ENCODE measurements at places on chromosomes 5 and 9.

- DNase-seq, result no peak
Observed at GRCh38 chr5:78879516-78879915, 105.6 kb downstream of the ARSB start.

GRCh38 chr5:1351156-1351555, 6.3 kb upstream of the CLPTM1L start:
- DNase-seq, result no peak

DNA sequence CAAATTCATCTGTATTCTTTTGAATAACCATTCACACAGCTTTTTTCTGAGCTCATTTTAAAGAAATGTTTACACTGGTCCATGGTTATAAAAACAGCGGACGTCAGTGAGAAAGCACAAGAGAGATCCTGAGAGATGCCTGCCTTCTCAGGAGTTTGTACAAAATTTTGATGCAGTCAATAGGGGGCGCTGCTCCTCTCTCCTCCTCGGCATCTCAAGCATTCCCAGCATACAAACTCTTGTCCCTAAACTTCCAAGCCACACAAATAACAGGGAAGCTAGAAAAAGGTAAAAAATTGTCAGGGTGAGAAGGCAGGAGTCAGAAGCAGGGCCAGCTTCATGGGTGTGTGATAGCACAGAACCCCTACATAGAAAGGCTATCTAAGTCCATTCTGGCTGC, 11.2 kb upstream of the CCDC152 start:
- DNase-seq, result no peak

GRCh38 chr9:121607434-121608167, 43.8 kb upstream of the DAB2IP start:
- DNase-seq, result peak; percentile 43

DNA sequence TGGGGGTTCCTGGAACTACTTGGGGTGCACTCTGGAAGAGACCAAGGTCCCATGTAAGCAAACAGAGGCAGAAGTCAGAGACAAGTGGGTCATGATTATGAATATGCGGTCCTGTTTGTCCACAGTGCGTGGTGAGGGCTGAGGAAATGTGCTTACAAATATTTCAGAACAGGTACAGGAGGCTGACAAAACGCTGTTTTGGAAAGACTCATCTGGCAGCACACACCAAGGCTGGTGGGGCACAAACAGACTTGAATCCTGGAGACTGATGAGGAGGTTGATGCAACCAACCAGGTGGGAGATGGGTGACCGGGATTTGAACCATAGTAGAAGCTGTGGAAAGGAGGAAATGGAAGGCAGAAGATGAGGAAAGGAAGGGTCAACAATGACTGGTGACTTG, 83.8 kb downstream of the ADRB2 start:
- no peak for DNase-seq

GRCh38 chr9:94672811-94673487, 33.6 kb upstream of the FBP1 start:
- DNase-seq, result peak; percentile 77

GRCh38 chr9:83304686-83305085, 233.5 kb downstream of the FRMD3 start:
- peak; percentile 58 for DNase-seq

GRCh38 chr9:112861638-112862555, 28.8 kb downstream of the SLC46A2 start:
- DNase-seq, result no peak

DNA sequence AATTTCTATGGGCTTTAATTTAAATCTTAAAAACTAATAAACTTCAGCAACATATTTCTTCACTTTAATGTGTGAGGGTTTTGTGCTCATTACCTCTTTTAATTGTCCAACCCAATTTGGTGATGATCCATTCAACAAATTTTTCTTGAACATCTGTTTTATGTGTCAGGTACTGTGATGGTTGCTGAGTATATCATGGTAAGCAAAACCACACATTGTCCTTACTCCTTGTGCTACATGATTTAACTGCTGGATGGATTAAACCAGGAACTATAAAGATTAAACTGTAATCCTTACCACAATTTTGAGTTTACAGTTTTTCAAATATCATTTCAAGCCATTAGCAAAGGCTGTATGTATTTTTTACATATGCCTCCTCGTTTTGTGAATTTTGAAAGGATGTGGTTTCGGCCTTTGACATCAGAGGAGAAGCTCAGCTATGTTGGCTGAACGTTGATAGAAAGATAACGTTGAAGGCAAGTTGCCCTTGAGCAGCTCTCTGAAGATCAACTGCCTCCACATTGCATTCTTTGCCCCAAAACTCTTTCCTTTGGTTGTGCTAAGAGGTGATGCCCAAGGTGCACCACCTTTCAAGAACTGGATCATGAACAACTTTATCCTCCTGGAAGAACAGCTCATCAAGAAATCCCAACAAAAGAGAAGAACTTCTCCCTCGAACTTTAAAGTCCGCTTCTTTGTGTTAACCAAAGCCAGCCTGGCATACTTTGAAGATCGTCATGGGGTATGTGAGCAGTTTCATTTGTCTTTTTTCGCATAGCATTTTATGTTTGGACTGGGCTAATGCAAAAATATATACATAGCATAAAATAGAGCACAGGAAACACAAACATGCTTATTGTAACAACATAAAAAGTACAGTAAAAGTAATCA, at the start of gene ITK:
TSS of gene ITK (plus strand) at position 467 of the 891 bp plus-strand sequence. CDS start at position 605, 138 bp downstream.
- no peak for DNase-seq

DNA sequence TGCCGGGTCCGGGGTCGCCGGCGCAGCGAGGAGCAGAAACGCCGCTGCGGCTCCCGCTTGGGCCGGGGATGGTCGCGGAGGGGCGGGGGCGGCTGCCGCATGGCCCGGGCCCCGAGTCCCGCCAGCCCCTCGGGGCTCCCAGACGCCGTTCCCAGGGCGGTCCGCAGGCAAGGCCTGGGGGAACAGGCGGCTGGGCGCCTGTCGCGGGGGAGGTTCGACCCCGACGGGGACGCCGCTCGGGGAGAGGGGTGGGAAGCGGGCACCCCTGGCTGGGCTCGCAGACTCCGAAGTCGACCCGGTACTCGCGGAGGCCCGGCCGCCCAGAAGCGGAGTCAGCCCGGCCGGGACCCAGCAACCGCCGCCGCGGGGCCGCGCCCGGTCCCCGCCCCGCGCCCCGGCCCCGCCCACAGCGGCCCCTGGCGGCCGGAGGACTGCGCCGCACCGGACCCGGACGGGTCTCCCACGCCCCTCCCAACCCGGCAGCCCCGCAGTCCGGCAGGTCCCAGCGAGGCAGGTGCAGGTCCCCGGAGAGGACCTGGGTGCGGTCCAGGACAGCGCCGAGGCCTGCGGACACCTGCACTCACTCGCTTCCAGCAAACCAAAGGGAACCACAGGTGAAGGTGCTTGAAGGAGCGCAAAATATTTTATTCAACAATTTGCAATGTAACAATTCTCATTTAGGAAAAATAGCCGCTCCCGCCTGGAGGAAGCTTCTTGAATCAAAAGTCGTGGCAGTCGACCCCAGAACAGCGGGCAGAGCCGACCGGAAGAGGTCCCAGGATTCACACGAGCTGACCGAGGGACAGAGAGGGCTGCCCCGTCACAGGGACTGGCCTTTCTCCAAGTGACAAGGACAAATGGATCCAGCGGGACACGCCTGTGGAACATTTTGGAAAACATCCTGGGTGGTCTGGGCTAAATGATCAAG, at the start of gene INPP5E:
TSS of gene INPP5E (minus strand) at position 365 of the 928 bp plus-strand sequence. CDS start 426 bp downstream, outside the sequence.
- DNase-seq, result peak; percentile 87

DNA sequence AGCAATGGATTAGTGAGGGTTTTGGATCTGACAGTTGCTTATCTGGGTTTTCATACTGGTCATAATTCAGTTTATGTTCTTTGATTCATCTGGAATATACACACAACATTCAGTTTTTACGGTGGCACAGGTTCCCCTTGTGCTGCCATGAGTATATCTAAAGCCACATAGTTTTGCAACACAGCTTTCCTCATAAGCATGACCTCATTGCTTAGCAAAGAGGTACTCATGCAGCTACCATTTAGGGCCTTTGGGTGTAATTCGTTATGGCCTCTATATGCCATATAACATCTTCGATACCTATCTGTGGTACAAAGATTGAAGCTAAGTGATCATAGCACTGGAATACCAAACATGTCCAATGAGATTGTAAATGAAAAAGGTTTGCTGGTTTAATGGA, 2.9 kb upstream of the RBM22 start:
- DNase-seq, result no peak

DNA sequence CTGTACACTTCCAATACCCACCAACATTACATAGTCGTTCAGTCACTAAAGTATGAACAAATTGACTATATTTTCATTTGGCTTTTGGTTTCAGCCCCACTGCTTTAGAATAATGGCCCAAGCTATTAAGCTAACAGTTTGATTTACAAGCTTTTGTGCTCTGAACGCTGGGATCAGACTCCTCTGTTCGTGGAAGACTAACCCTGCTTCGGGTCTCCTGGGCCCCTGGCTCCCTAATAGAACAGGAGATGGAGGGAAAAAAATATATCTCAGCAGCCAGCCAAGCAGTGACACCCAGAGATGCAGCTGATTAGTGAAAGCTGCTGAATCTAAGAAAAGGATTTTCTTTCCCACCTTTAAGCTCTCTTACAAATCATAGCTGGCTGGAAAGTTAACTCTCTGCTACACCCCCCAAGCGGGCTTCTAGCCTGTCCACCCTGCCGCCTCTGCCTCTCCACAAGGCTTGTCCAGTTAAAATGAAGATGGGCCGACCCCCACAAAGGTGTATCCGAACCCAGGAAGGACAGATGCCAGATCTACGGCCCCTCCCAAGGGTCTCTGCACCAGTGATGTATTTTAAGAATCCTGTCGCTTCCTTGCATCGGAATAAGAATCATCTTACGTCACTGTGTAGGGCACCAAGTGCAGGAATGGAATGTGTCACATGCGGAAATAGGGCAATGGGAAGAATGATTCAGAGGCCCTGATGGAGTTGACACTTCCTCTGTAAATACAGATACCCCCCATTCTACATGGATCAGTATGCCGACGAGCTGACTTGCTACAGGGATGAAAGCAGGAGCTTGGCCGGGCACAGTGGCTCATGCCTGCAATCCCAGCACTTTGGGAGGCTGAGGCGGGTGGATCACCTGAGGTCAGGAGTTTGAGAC, 33.4 kb upstream of the BARHL1 start:
- DNase-seq, result no peak

GRCh38 chr9:87786423-87786822, 60.5 kb downstream of the CTSL start:
- no peak for DNase-seq

DNA sequence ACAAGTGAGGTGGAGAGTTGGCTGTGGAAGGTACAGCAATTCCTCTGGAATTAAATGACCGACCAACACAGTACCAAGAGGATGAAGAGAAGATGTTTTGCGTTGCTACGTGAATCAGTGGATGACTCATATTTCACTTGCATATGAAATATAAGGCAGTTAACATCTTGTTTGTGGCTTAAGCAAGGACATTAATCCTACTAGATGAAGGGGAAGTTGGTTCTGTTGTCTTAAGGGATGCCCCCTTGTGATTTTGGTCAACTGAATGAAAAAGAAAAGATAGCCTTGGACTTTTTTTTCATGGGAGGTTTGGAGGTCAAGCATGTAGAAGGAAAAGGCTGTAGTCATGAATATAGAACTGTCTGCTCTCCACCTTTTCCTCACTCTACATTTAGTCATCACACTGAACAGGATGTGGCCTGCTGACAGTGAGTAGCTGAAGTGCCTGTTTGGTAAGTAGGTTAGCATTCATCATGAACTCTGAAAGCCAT, 33.9 kb downstream of the VLDLR start:
- peak; percentile 56 for DNase-seq

DNA sequence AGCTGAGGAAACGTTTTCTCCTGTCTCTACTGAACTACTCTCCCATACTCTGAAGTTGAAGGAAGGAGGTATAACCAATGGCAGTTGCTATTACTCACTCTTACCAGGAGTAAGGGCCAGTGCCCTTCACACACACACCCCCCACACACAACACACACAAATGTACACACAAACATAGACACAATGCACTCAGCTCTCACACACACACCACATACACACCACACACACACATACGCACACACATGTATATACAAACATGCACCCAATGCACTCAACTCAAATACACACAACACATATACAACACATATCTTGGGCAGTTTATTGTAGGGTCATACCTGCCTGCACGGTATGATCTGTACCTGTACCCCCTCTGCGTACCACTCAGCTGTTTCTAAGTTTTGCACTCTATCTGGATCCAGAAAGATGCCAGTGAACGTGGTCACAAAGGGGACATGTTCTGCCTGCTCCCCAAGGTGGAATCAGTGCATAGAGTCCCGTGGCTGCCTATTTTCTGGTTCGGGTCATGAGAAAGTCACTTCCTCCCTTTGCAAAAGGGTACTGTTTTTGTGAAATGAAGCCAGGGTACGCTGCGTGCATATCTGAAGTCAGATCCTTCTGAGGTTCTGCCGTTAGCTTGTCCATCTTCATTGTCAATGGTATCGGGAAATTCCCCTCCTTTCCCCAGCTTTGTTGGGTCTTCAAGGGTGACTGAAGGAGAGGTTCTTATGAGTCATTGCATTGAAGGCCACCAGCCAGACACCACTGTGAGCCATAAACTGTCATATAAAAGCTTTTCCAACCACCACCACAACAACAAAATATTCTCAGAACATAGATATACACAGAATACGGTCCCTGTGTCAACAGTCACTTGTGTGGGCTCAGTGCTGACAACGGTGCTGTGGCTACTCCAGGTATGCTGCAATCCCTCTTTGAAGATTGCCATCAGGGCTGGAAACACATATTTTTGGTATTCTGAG, 131.9 kb downstream of the UGCG start:
- DNase-seq, result no peak

- no peak for DNase-seq
Observed at GRCh38 chr9:125180876-125181275, 8.7 kb downstream of the PPP6C start.

- DNase-seq, result no peak
Observed at GRCh38 chr9:28758341-28758740, 1185.1 kb upstream of the C9orf72 start.

DNA sequence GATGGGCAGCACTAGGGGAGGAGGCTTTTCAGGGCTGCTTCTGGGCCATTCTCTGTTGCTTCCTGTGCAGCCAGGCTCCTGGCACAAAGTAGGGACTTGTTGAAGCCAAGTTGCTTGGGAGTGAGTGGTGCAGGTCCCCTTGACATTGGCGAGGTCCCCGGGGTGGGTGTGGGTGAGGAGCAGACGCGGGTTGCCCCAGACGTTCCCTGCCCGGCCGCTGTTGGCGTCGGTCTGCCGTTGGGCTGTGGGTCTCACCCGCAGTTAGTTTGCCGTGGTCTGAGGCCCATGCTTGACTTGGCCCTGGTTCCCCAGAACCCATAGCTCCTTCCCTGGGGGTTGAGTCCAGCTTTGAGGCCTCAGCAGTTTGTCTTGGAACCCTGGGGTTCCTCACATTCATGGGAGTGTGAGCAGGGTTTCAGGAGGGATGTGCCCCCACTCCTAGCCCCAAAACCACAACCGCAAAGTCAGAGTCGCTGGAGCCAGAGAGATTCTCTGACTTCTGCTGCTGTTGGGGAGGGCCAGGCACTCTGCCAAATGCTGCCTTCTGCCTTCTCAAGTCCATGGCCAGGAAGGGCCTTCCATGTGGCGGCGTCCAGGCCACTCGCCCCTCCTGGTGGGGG, 77.5 kb downstream of the RXRA start:
- DNase-seq, result no peak

DNA sequence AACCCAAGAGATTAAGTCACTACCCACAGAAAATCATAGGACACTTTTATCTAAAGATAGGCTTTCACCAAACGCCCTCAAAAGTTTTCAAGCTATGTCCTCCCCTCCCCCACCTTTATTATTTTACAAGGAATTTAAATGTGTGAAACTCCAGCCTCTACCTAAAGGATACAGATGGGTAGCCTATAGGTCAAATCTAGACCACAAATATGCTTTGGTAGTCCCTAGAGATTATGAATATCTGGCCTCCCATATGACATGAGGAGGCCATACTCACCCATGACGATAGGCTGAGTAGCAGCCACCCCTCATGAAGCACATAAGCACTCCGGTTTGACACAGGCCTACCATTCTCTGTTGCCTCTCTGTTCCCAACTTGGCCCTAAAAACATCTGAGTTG, 11.9 kb downstream of the SIL1 start:
- no peak for DNase-seq

All from adipocyte (in vitro differentiated cells).